NCI-H1417 treated with DMSO at 0.1 percent for 48 hours (cell line): ENCODE measurements at places on chromosomes 7 and 10.

GRCh38 chr10:110471566-110472139, 26.1 kb upstream of the DUSP5 start:
- DNase-seq, result no peak

GRCh38 chr7:51446356-51446755, 129.7 kb upstream of the COBL start:
- DNase-seq, result no peak

GRCh38 chr10:31004611-31005193, 27.0 kb downstream of the ZNF438 start:
- DNase-seq, result no peak

DNA sequence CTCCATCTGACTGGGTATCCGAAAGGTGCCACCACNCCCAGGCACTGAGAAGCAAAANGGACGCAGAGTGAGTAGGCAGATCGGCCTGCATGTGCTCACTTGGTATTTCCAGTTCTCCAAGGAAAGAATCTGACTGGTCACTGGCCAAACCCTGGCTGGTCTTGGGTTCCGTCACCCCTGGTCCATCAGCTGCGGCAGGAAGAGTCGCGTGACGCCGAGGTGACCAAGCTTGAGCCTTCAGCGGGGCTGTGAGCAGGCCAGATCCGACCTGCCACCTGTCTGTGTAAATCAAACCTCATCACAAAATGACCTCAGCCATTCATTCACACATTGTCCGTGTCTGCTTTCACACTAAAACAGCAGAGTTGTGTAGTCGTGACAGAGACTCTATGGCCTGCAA, 28.8 kb upstream of the CHST15 start:
- DNase-seq, result no peak

- DNase-seq, result no peak
Observed at GRCh38 chr7:107105591-107106245, 61.2 kb downstream of the PRKAR2B start.
